ENCODE measurements at places on chromosomes 5 and 9.
A peak's percentile ranks its signal among the peaks of the same experiment; 100 is the strongest.

- no peak for DNase-seq
Measured at GRCh38 chr9:115643948-115644727, 509.5 kb upstream of the PAPPA start.

GRCh38 chr5:74482523-74482922, 158.0 kb downstream of the ENC1 start:
- DNase-seq, result no peak

DNA sequence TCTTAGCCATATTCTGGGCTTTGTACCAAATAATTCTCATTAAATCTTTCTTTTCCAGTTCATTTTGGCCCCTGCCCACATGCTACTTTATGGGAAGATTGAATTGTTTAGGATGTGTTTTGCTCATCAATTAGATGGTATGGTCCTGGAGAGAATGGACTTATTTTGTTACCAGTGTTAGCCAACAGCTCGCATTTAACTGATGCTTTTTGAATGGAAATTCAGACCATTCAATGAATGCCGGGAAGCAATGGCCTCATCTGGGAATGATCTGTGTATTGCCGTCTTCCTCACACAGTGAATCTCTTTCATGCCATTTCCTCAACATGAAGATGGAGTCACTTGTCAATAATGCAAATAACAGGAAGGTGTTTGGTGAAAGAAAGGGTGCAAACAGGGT, 370.6 kb upstream of the PIK3R1 start:
- no peak for DNase-seq

DNA sequence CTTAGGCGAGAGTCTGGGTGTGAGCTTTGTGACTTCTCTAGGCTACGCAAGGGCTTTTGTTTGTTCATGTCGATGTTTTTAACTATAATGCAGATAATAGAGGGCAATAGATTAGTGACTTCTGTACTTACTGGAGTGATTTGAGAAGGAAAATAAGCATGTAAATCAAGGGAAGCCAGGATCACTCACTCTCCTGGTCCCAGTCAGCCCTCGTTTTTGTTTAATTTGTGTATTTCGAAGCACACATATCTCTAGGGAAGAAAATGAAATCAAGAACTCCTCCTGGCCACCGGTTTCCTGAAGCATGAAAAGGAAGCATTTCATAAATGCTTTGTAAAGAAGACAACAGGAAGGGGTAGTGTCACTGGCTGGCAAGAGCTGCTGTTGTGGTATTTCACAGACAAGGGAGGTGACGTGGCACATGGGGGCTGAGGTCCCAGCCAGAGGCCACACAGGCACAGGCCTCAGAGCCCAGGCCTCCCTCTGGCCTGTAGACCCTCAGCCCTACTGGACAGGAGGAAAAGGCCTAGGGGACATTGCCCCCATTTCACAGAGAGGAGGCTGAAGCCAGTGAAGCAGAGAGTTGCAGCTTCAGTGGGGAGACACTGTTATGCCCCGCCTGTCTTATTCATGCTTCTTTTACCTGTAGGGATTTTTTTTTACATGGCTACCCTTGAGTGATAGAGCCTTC, 34.1 kb downstream of the IRF1 start:
- DNase-seq, result peak; percentile 91

GRCh38 chr5:22542340-22542739, 310.8 kb downstream of the CDH12 start:
- no peak for DNase-seq

- no peak for DNase-seq
Measured at GRCh38 chr5:163789870-163790269, 284.5 kb downstream of the MAT2B start.

GRCh38 chr9:106961623-106962022, 98.7 kb downstream of the ZNF462 start:
- no peak for DNase-seq

DNA sequence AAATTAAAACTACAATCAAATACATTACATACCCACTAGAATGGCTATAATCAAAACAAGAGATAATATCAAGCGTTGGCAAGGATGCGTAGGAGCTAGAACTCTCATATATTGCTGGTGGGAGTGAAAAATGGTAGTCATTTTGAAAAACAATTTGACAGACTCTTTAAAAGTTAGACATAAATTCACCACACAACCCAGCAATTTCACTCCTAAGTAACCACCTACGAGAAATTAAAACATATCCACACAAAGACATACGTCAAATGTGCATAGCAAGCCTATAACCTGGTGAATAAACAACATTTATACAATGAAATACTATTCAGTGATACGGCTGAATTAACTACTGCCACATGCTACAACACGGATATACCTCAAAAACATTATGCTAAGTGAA, 44.7 kb downstream of the GKAP1 start:
- DNase-seq, result no peak

DNA sequence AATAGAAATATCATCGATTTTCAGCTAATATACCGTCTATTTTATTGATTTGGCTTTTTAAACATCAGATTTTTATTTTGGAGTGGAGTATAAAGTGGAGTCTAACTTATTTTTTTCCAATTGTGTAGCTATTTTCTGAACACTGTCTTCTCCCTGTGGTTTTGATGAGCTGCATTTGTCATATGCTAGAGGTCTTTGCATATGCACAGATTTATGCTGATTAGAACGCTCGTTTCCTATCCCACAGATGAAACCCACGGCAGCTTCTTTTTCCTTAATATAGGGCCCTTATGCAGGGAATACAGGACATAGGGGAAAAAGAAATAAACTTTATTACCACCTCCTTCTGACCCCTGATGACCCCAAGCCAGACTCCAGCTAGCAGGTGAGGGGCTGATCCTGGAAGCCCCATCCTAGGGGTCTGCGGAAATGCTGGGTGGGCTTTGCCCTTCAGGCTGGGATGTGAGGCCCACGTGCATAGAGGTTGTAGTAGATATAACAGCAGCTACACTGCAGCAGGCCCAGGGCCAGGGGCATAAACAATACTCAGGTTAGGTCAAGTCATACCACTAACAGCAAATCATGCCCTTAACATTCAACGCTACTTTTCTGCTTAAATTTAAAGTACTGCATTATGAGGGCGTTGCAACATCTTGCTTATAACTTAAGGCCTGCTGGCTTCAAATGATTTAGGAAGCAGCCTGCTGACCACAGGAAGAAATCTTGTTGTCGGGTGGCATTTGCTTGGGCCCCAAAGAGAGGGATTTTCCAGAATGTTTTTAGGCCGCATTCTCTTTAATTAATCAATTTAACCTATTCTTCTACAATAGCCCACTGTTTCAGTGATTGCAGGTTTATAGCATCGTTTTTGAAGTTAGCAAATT, 28.5 kb downstream of the MVB12B start:
- DNase-seq, result no peak

- DNase-seq, result no peak
Measured at GRCh38 chr5:39031041-39031440, 43.2 kb downstream of the RICTOR start.

DNA sequence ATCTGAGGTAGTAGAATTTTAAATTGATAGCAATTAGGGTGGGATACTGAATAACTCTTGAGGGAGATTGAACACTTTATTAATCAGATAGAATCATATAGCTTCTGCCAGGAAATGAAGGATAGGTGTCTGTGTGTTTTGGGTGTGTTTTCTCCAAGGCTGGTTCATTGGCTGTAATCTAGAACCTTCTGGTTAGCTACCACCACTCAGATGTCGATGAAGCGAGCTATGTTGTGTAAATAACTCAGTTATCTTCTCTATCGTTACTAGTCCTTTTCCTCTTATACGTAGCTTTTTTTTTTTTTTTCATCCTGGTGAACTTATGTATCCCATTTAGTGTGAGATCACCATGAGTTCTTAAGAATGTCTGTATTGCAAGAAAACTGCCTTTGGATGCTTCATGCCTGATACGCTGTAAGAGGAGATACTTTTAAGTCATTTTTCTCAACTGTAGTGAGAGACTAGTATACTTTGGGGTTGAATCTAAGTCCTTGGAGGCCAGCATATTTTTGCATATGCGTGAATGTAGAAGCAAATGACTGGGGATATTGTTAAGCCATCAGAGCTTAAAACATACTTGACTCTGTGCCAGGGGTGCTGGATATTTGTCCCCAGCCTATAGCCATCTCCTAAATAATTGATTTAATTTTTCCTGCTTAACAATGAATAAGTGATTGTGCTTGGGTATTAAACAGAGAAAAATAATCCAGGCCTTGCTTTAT, 2.1 kb downstream of the TNFAIP8 start:
- no peak for DNase-seq

GRCh38 chr5:59763541-59763940, 130.0 kb downstream of the PDE4D start:
- DNase-seq, result no peak

DNA sequence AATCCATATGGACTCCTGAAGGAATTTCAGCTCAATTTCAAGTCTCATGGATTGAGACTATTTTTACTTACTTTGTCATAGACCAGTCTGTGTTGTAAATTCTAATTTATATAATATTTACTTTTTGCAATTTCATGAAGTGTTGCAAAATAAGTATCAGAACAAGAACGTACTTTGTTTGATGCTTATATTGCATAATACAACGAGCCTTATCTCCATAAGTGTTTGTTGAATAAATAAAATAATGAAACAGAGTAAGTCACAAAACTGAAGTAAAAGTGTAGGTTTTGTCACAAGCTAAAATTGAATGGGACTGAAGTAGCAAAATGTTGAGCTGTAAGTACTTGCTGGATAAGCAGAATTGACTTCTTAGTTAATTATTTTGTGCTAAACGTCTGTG, 3.0 kb upstream of the LIFR start:
- no peak for DNase-seq

DNA sequence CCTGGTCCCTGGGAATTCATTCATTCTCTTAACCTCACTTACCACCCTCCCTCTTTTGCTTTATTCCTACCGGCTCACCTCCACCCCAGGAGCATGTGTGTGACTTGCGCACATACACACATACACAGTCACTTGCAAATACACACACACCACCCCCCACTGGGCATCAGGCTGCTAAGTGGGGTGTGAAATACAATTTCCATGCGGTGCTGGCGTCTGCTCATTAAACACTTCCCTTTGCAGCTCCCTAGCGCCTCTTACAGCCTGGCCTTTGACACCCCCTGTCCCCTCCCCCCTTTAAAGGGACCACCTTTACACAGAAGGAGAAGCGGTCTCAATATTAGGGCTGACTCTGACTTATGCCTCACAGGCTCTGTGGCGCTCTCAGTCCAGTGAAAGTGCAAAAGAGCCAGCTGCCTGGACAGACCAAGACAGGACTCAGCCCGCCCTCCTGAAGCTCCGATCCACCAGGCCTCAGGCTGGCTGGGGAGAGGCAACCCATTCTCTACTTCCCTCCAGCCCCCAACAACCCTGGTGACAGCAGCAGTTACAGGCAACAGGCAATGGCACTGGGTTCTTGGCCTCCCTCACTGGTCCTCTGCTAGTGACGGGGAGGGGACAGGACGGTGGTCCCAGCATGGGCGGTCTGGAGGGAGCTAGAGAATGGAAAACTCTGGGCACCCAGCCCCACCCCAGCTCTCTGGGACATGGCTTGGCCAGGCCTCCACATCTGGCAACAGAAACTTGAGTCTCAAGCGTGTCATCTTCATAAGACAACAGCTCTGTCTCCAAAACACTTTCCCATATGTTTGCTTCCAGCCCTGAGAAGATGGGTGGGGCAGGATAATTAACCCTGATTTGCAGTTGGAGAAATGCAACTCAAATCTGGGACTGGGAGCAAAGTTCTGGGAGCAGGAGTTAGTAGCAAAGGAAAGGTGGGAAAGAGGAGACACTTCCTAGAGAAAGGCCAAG, 12.0 kb downstream of the ENHO start:
- no peak for DNase-seq

DNA sequence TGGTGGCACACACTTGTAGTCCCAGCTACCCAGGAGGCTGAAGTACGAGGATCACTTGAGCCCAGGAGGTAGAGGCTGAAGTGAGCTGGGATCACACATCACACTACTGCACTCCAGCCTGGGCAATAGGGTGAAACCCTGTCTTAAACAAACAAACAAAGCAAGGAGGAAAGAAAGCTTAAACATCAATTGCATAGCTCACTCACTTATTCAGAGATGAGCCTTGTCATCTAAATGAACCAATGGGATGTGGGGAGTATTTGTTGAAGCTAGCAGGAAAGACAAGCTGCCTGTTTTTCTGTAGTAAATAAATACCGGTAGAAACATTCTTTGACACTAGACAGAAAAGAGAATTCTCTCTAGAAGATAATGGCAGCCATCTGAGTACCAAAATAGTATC, 161.0 kb upstream of the SLC12A2 start:
- no peak for DNase-seq

DNA sequence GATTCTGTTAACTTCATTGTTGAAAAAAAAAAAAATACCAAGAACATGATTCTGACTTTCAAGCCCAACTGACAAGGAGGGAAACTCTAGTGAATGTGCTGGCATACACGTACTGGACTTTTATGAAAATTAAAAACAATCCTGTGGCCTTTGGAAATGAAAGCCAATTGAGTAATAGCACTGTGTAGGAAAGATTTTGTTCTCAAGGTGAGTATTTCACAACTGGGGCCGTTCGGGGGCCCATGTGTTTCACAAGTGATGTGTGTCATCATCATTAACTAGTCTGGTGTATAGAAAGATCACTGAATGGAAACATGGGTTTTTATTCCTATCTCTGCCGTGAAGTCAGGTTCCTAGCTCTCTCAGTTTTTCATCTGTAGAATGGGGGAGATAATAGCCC, 605.0 kb upstream of the CLINT1 start:
- no peak for DNase-seq

DNA sequence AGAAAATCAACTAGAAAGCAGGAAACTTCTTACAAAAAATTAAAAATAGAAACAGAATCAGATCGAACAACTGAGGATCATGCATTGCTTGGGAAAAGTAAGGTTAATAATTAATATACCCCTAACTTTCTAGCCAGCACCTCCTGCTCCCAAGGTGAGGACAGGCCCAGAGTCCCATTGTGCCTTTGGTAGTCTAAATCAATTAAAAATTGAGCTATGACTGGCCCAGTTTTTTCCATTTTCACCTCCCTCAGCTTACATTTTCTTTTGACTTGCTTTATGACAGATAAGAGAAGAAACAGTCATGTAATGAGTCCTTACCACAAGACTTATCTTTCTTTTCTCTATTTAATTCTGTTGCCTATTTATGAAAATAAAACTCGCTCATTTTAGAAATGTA, 182.2 kb downstream of the RAB3C start:
- DNase-seq, result no peak

GRCh38 chr5:161078793-161079192, 226.8 kb upstream of the ATP10B start:
- no peak for DNase-seq

- no peak for DNase-seq
Measured at GRCh38 chr9:21836437-21837161, 34.2 kb downstream of the MTAP start.

DNA sequence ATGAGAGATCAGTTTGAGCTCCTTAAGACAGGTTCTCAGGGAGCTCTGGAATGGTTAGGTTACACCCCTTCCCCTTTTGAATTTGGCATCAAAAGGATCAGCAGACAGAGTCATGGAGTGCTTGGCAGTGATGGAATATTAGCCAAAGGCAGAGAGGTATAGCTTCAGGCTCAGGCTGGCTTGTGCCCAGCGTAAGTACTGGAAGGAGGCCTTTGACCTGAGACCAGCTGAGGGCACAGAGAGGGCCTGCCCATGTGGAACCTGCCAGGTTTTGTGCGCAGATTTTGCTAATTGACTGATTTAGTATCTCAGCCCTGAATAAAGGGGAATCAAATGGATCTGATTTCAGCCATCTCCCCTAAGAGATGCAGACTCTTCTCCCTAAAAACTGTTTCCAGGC, 81.5 kb downstream of the RGS3 start:
- DNase-seq, result no peak

- no peak for DNase-seq
Measured at GRCh38 chr9:21682381-21682780, 120.1 kb upstream of the MTAP start.

All from T-helper 1 cell (primary cell).